ENCODE measurements at places on chromosomes 11 and 22.

GRCh38 chr22:29484642-29485041 is 4.6 kb downstream of the NEFH start:
- DNase-seq, result no peak

DNA sequence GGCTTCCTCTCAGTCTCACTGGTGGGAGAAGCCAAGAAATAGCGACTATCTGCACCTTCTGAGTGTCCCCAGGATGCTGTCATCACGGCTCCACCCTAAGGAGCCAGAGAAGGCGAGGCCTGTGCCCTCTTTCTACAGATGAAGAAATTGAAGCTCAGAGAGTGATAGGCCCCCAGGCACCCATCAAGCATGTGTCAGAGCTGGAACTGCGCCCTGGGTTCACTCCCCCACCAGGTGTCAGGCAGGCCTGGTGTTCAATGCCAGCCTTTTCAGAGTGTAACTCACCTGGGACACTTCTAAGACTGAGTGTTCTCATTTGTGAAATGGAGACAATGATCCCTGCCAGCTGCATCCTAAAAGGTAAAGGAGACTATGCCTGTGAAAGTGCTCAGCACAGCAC is 127.3 kb upstream of the SEZ6L start:
- DNase-seq, result no peak

DNA sequence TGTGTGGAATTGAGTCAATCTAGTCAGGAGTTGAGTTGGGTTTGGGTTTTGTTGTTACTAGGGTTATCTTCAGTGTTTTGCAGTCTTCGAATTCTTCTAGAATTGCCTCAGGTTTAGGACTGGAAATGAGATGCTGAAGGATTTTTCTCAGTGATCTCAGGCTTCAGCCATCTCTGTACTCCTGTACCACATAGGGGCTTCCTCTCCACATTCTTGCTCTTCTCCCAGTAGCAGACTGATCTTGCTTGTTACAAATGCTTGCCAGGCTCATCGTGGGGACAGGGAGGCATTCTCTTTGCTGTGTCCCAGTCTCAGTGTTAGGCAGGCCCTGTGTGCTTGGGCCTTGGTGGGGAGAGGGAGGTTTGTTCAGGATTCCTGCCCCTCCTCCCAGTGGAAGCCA is 96.1 kb downstream of the LRRC32 start:
- no peak for DNase-seq

DNA sequence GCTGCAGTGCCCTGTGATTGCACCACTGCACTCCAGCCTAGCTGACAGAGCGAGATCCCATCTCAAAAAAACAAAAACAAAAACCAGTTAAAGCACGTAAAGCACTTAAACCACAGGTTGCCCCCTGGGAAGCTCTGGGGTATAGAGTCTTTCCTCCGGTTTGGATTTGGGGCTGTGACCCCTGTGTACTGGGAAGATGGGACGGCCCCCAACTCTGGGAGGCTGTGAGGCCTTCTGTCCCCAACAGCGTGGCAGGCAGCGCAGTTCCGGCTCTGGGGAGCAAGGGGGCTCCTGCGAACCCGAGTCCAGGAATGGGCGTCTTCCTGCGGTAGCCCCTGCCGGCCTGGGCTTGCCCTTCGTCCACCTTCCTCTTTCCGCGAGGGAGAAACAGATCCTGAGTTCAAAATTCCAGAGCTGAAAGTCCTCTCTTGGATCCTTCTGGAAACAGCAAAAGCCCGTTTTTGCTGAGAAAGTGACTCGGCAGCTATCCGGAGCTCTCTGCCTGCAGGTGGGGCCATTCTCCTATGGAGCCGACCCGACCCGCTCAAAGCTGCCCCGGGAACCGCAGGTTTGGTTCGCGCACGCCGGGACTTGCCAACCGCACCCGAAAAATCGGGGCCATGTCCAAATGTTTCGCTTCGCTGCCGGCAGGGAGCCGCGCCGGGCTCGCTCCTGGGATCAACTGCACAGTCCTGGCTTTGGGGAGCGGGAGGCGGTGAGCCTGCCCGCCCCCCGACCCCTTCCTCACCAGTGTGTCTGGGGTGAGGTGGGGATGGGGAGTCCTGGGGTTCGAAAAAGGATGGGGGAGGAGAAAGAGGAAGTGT is 36.3 kb upstream of the POLA2 start:
- no peak for DNase-seq

- DNase-seq, result peak; percentile 16
Measured at GRCh38 chr11:31810779-31811647, at the start of gene PAX6. Gene PAX6 (minus strand): TSS chr11:31811322. CDS start chr11:31806411, 4,911 bp downstream.

GRCh38 chr11:35553831-35554230 is 28.4 kb upstream of the PAMR1 start:
- no peak for DNase-seq

DNA sequence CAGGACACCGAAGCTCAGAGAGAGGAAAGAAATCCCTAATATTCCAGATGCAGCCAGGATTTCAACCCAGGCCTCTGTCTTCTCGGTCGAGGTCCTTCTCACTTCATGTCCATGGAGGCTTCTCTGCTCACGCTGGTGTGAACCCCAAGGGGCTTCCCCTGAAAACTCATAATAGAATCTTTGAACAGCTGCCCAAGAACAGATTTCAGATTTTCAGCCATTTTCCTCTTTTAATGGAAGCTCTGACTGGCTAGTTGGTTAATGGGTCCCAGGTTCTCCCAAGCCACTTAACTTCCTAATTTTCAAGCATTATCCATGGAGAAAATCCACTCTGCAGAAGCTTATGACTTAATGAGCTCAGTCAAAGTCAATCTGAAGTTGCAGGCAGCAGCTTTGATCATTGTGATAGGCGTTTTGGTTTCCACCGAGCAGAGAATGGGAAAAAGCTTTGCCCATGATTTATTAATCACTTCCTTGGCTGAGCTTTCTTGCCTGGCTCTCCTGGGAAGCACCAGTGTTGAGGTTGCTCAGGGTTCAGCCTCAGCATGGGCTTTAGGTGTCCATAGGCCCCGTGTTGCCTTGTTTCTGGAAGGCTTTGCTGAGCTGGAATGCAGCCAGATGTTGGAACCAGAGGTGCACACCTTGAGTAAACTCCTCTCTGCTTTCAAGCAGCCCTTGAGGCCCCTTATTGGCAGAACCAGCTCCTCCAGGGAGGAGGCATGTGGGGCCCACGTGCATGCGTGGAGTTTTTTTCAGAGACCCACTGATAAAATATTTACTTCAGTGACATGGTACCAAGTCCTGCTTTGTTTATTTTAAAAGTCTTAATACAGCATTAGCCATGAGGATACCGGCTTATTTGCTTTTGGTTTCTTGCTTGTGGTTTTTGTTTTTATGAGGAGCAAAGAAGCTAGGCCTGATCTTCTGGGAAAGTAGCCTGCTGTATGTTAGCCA is 25.5 kb downstream of the LDLRAD3 start:
- DNase-seq, result no peak

DNA sequence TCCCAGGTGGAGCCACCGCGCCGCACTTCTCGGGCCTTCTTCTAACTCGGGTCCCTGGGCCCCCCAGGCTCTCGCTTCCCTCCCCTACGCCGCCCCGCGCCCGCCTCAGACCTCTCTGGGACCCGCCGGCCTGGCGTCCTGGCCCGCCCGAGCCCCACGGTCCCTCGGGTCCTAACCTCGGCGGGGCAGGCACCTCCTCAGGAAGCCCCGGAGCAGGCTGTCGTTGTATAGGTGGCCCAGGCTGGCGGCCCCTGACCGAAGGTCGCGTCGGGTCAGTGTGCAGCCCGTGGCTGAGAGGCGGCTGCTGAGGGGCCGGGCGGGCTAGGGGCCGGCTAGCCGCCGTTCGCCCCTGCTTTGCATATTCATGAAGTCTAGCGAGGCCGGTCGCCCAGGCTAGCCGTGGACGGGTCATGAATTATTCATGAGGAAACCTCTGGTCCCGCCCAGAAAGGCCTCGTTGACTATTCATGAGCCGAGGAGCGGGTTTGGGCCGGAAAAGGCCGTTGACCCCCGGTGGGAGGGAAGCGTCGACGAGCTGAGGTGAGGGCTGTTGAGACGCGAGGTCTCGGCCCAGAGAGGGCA is at the start of gene HORMAD2:
TSS of gene HORMAD2 (plus strand) at position 513 of the 582 bp plus-strand sequence. CDS start 13,489 bp downstream, outside the sequence.
- DNase-seq, result no peak

GRCh38 chr11:134345237-134345550 is 13.4 kb downstream of the GLB1L2 start:
- DNase-seq, result no peak

- no peak for DNase-seq
Measured at GRCh38 chr11:695288-695537, 191 bp upstream of the DEAF1 start.

GRCh38 chr11:74783241-74783871 is 34.7 kb downstream of the RNF169 start:
- no peak for DNase-seq

DNA sequence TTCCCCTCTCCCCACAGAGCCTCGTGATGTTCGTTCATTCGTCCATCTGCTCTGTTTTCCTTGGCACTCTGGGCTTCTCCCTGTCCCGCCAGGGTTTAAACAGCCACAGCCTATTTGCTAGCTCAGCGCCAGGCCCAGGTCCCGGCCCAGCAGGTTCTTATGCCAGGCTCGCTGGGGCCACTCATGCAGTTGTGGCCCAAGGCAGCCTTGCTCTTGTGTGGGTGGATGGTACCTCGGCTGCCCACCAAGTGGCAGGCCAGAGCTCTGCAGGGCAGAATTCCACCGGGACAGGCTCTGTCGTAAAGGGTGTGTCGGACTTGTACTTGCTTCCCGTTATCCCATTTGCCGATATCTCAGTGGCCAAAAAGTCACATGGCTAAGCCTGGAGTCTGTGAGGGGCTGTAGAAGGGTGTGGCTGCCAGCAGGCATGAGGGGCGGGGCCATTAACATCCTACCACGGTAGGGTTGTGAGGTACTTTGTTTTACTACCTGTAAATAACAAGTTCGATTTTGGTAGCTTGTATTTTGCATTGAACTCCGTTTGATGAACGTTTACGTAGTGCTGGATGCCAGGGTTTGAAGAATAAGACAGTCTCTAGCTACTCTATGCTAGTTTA is 7.9 kb downstream of the FAM118A start:
- no peak for DNase-seq

- no peak for DNase-seq
Measured at GRCh38 chr11:119418759-119419158, 4.2 kb downstream of the THY1 start.

GRCh38 chr11:44573333-44573732 is 7.9 kb downstream of the CD82 start:
- DNase-seq, result no peak

DNA sequence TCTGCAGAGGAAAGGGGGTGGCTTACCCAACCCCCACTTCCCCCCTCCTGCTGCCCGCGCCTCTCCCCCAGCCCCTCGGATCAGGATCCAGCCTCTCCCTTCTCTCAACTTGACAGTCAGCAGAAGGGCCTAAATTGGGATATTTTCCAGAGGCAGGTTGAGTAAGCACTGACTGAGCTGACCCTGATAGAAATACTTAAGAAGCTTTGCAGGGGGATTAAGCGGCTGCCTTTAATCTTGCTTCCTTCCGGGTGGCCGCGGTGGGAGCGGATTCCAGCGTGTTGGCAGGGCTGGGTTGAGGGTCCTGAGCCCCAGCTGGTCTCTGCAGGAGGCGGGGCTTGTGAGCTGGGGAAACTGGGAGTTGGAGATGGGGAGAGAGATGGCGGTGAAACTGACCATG is 445.2 kb downstream of the NTM start:
- DNase-seq, result no peak

DNA sequence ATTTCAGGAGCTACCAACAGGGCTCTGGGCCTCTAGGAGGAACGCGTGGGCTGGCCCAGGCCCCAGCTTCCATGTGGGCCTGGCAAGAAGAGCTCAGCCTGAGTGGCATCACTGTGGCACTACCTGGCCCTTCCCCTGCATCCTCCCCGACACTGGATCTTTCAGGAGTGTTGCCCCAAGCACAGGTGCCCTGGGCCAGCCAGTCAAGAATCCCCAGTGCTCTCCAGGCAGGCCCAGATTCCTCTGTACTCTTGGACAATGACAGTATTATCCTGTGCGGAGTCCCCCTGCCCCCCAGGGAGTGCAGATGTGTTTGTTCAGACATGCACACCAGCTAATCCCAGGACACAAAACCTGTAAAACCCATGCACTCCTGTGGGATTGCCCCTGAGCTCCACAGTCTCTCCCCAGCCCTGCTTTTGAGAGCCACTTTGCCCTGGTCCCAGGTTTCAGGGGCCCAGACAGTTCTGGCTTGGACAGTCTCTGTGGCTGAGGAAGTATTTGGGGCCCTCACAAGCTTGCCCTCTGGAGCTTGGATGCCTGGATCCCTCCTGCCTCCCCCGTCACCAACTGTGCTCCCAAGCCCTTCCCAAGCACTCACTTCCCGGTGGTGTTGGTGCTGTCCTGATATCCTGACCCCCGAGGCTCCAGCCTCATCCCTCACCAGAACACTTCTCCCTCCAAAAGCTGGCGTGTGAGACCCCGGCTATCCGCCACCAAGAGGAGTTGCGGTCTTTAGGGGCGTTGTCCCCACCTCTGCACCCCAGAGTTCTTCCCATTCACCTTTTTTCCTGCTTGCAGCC is 39.9 kb downstream of the KCNC1 start:
- no peak for DNase-seq

DNA sequence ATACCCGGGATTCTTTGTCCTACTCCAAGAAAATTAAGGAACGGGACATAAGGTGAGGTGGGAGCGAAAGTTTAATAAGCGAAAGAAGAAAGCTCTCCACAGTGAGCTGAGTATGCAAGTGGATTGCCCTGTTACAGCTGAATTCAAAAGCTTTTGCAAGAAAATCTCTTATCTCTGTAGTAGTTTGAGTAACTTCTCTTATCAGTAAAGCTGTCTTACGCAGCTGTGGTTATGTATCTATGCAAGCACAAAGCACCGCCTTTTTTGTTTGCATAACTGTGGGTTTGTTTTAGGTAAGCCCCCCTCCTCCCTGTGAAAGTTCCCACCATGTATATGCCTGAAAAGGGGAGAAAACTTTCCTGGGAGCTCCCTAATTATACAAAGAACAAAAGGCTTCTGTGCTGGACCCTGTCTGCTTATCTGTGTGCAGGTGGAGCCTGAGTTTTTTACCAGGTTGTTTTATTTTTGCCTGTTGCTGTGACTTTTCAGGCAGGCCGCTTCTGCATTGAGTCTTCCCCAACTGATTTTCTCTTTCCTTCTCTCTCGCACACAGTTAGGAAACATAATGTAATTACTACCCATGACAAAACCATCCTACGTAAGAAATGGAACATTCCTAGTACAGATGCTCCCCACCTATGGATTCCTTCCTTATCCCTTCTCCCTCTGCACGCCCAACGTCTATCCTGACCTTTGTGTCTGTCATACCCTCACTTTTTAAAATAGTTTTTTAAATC is 837 bp upstream of the PLAAT5 start:
- DNase-seq, result no peak
